ENCODE measurements at places on chromosomes 16 and 17.
A peak's percentile ranks its signal among the peaks of the same experiment; 100 is the strongest.

DNA sequence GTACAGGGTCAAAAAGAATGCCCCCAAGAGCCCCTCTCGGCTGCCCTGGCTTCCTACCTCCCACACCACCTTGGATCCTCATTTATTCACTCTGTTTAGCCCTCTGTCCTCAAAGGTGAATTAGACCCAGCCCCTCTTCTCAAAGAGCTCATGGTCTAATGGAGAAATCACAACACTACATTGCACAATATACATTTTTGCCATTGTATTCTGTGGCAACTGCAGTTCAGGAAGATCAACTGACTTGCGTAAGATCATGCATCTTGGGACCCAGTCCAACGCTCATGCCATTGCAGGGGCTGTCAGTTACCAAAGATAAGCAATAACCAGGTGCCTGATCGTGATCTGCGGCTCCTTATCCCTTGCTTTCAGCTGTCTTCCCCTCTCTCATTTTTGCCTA lies 1.4 kb downstream of the KRT38 start:
- no peak for DNase-seq

- no peak for DNase-seq
Measured at GRCh38 chr16:24896439-24896838, 50.7 kb downstream of the SLC5A11 start.

DNA sequence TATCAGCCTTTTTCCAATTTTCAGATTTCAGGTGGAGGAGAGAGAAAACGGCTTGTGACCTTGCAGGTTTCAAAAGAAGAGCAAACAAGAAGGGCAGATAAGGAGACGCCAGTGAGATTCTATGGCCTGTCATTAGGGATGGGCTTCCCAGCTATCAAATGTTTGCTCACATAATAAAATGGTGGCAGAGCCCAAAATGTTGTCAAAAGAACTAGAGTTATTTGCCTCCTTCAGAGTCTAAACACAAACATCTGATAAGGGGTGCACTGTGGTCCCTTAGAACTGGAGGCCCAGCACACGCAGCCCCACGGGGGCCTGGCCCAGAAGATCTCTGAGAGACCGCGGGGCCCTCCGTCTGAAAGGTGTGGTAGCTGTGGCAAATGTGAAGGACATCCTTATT lies 46.1 kb upstream of the DDX52 start:
- no peak for DNase-seq

DNA sequence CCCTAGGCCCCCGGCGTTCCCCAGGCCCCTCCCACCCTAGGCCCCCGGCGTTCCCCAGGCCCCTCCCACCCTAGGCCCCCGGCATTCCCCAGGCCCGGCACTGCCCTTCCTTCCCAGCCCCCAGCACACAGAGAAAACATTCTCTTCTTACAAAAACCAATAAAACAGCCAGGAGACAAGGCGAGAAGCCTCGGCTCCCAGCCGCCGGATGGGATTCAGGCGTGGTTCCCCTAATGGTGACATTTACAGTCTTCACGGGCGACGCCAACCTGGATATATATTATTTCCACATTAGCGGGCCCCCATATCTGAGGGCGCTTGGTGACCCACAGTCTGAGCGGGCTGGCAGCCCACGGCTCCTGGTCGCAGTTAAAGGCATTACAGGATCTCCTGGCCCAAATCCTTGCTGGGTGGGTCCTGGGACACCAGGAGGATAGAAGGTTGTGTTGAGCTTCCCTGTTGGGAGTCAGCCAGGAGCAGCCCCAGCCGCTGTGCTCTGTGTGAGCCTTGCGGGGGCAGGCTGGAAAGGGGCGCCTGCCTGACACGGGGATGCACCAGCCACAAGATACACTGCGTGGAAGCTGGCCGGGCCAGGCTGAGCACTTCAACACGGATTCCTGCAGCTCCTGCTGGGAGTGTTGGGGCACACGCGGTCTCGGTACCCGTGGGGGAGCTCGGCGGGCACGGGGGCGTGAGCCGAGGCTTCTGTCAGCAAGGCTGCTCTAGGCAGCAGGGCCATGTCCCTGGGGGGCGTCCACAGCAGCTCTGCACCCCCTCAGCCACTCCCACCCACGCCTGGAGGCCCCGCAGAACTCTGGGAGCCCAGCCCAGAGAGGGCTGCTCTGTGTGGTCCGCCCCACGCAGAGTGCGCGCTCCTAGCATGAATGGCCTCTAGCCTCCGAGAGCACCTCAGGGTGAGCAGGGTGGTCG lies 83.7 kb downstream of the LMF1 start:
- no peak for DNase-seq

DNA sequence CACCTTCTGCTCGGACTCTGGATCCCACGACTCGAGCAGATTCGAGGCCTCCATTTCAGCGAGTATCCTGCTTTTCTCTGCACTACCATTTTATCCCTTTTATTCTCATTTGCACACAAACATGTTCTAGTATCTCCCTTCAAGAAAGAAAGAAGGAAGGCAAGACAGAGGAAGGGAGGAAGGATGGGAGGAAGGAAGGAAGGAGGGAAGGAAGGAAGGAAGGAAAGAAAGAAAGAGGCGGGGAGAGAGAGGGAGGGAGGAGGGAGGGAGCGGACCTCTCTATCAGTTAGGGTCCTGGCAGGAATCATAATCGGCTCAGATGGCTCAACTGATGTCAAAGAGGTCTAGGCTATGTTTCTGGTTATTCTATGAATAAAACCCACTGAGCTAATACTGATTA lies 10.3 kb upstream of the KSR1 start:
- DNase-seq, result no peak

DNA sequence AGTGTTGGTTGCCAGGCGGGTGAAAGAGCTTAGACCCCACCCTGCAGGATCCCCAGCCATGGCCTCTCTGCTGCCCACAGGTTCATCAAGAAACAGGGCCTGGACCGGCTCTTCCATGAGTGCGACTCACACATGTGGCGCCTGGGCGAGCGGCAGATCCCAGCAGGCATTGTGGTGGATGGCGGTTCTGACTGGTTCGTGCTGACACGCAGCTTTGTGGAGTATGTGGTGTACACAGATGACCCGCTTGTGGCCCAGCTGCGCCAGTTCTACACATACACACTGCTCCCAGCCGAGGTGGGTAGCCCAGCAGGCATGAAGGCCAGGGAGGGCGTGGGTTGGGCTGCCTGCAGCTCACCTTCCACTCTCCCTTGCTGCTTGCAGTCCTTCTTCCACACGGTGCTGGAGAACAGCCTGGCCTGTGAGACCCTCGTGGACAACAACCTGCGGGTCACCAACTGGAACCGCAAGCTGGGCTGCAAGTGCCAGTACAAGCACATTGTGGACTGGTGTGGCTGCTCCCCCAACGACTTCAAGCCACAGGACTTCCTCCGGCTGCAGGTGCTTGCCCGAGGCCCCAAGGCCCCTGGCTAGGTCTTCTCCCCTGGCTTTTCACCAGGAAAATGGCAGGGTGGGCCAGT lies 9.9 kb downstream of the XYLT2 start:
- DNase-seq, result no peak

- DNase-seq, result no peak
Measured at GRCh38 chr16:66652661-66653360, 43.7 kb downstream of the CMTM4 start.

GRCh38 chr16:22938647-22939046 lies 124.7 kb downstream of the HS3ST2 start:
- no peak for DNase-seq

DNA sequence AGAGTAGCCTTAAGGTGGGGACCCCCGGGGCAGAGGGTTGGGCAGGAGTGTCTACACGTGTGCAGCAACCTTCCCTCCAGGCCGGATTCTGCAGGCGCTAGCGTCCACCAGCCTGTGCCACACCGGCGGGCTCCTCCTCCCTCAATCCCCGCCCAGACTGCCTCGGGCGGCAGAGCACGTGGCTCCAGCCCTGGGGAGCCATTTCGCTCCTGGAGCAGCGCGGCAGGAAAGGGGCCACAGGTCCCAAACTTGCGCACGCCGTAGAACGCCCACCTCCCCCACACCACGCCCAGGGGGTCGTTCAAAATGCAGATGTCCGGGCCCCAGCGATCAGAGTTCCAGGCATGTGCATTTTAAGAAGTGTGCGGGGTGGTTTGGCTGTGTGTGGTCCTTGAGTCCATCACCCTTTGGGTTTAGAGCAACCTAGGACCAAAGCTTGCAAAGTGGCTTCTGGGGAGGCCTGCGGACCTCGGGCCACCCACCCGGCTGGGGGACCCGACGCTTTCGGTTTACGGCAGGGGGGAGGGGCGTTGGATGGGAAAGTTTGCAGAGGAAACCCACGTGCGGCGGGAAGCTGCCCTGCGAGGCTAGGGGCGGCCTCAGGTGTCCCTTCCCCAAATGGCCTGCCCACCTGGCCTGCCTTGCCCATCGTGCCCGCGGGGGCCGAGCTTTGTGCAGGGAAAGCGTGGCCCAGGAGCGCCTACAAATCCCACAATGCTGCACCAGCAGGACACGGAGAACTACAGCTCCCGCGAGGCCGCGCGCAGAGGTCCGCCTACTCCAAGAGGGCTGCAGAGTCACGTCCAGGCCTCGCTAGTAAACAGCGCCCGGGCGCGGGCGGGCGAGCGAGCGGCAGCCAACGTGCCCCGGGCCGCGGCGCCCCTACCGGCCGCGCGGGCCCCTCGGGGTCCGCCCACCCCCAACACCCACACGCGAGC lies 1.4 kb downstream of the TFAP4 start:
- DNase-seq, result peak; percentile 91

GRCh38 chr17:67477687-67478086 lies 100.6 kb downstream of the PITPNC1 start:
- no peak for DNase-seq

DNA sequence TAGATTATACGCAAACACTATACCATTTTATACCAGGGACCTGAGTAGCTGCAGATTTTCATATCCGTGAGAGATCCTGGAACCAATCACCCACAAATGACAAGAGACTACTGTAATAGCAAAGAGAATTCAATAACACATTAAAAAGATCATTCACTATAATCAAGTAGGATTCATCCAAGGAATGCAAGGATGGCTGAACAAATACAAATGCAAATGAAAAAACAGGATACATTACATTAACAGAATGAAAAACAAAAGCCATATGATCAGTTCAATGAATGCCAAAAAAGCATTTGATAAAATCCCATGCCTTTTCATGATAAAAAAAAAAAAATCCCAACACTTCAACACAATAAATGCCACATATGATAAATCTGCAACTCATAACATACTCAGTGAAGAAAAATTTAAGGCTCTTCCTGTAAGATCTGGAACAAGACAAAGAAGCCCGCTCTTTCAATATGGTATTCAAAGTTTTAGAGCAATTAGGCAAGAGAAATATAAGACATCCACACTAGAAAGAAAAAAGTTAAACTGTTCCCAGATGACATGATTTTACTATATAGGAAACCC lies 29.0 kb downstream of the N4BP1 start:
- no peak for DNase-seq

DNA sequence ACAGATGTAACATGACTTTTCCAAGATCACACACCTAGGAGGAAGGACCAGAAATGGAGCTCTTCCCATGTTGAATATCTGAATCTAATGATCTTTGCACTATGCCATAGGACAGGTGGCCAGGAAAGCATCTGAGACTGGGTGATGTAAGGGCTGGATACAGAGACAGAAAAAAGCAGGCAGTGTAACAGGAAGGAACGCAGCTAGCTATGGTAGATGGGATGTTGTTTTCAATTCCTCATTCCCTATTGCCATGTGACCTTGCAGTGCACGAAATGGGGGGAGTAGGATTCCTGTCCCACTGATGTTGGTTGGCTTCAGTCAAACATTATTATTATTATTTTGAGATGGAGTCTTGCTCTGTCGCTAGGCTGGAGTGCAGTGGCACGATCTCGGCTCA lies 3.7 kb upstream of the NPIPB15 start:
- no peak for DNase-seq

DNA sequence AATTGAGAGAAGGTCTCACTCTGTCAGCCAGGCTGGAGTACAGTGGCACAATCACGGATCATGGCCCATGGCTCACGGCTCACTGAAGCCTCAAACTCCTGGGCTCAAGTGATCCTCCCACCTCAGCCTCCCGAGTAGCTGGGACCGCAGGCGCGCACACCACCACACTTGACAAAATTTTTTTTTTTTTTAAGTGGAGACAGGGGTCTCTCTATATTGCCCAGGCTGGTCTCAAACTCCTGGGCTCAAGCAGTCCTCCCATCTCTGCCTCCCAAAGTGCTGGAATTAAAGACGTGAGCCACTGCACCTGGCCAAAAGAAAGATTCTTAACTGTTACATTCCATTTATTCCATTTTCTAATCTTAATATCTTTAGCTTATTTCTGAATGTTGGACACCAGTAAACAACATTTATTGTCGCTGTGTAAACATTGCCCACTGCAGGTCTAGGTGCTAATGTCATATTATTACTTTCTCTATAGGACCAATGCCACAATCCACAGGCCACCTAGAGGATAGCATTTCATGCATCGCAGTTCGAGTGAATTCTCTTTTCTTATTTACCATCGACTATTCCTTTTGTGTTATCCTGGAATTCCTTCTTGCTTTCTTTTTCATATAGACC lies 123.7 kb downstream of the PITPNC1 start:
- no peak for DNase-seq

- peak; percentile 87 for DNase-seq
Measured at GRCh38 chr16:56191156-56191815, at the start of gene GNAO1. GNAO1 (plus strand) TSS chr16:56191489; CDS start chr16:56192236, 747 bp downstream.

DNA sequence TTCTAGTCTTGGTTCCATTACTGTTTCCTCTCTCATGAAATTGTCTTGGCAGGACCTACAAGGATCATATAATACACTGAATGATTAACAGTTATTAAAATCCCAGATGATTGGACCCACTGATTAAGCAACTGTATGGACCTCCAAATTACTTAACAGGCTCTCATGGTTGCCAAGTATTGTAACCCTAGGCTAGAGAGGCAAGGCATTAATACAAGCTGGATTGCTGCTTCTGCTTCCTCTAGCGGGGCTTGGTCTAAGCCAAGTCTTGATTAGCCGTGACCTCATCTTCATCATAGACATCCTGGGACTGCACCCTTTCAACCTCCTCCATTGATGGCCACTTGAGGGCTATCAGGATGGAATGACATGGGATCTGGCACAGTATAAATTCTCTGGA lies 46.9 kb downstream of the SYCE1L start:
- no peak for DNase-seq

GRCh38 chr17:32315171-32315570 lies 26.8 kb downstream of the C17orf75 start:
- DNase-seq, result no peak

DNA sequence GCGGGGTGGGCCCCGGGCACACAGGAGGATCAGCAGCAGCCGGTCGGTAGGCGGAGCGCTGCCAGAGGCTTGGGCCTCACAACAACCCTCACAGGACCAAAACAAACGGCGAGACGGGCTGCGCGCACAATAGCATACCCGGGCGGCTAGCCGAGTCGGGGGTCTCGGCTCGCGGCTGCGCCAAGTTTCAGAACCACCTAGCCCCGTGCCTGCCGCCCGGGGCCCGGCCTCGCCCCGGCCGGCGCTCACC lies 732 bp downstream of the ULK2 start:
- DNase-seq, result peak; percentile 63

- no peak for DNase-seq
Measured at GRCh38 chr17:42477173-42477572, 18.5 kb downstream of the ATP6V0A1 start.

DNA sequence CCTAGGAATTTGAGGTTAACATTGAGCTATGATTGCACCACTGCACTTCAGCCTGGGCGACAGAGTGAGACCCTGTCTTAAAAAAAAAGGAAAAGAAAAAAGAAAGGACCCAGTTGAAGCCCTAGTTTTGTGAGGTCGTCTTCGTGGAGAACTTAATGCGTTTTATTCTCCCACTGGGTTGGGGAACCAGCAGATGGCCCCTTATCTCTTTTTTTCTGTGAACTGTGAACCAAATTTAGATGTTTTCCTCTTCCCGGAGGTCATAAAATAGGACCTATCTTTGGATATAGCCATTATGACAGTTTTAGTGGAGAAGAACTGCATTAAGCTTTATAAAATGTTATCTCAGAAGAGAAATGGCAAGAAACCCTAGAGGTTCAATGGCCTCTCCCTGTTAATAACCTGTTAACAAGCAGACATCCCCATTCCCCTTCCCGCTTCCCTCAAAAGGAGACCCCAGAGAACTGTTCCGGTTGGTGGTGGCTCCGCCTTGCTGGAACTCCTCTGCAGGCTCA lies 23.5 kb downstream of the KIAA0513 start:
- DNase-seq, result no peak

Measured in pons (tissue), 1 donor.